ENCODE measurements at places on chromosomes 13 and 19.
A peak's percentile ranks its signal among the peaks of the same experiment; 100 is the strongest.

DNA sequence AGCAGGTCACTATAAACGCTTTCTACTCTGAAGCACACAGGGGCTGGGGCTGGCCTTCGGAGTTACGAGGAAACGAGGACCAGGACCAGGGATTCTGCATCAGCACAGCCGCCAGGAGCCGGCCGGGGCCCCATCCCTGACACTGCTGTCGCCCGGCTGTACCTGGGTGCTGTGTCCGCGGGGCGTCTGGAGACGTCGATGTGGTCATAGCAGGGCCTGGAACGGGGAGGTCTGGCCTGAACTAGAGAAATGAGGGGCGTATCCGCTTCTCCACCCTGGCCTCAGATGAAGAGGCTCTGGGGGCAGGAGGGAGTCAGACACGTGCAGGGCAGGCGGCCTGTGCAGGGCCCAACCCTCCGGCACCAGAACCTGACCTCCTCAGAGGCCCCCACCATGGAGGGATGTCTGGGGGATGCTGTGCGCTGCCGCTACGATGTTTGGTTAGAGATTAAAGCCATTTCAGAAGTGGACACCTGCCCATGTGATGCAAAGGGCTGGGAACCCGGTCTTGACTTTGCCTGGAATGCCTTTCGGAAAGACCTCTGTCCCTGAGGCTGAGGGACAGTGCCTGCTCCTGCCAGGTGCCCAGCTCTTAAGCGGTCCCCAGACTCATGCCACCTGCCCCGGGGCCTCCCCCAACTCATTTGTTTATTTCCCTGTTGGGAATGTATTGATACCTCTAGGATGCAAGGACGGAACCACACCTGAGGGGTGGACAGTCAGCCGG lies 21.4 kb downstream of the GAS6 start:
- no peak for DNase-seq

GRCh38 chr19:29233591-29233990 lies 20.6 kb upstream of the UQCRFS1 start:
- DNase-seq = no peak

GRCh38 chr13:44694291-44694690 lies 118.2 kb upstream of the TSC22D1 start:
- no peak for DNase-seq

GRCh38 chr19:5298471-5298901 lies 42.1 kb downstream of the PTPRS start:
- no peak for DNase-seq

DNA sequence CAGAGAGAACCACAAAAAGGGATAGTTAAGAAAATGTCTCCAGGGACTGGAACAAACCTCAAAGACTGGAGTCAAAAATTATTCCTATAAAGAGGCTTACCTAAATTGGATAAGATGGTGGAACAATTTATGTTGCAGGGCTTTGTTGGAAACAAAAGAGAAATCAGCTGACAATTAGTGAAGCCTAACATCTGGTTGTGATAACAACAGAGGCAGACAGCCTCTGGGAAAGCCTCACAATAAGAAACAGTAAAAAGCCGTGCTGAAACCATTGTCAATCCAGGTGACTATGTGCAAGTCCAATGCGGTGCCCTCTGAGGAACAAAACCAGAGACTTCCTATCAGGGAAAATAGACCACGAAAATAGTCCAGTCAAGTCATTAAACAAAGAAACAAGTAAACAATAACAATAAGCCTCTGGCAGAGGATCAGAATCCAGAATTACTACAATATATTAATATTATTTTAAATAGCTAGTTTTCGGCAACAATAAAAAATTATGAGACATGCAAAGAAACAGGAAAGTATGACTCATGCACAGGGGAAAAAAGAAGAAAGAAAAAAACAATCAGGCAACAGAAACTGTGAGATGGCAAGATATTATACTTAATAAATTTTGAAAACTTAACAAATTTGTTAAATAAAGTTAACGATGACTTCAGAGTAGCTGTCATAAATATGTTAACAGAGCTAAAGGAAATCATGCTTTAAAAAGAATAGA lies 99.7 kb upstream of the RXFP2 start:
- DNase-seq = no peak

DNA sequence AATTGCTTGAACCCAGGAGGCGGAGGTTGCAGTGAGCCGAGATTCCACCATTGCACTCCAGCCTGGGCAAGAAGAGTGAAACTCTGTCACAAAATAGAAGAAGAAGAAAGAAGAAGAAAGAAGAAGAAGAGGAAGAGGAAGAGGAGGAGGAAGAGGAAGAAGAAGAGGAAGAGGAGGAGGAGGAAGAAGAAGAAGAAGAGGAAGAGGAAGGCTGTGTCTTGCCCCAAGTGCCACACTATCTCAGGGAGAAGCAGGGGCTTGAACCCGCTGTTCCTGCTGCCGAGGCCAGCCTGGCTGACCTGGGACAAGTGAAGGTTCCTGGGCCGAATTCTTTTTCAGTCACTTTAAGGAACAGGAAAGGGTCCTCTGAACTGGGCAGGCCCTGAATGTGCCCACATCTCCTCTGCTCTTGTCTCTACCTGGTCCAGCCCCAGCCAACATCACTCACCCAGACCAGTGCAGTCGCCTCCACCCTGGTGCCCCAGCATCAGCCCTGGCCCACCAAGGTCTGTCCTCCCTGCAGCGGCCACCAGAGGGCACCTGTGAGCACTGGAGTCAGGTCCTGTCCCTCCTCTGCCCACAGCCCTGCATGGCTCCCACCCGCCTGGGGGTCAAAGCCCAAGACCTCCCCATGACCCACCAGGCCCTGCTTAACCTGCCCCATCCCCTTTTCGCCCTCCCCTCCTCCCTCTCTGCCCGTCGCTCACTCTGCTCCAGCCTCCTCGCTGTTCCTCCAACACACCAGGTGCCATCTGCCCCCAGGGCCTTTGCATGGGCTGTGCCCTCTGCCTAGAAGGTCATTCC lies 20.0 kb downstream of the TICAM1 start:
- DNase-seq = peak; percentile 74

Data from CD4-positive, alpha-beta memory T cell (primary cell).